Activated CD8-positive, alpha-beta memory T cell treated with anti-CD3 and anti-CD28 coated beads, Interleukin-2, amount 10 ng/mL, durations not matched to agents 7 days and 5 days (primary cell): ENCODE measurements at places on chromosomes 2 and 18. TPM values are rescaled to one million over a fixed set of nuclear protein-coding genes. Genes with fewer than 3 reads are reported as not detected.

The HOXD13 gene
- not detected for total RNA-seq

The ELOA2 gene
- total RNA-seq: not detected

The CFC1 gene
- total RNA-seq: not detected

The EPB41L3 gene
- not detected for total RNA-seq

The C2orf78 gene
- total RNA-seq: not detected

The LINC00305 gene
- not detected for total RNA-seq

The NAB1 gene
- 38.4 TPM for total RNA-seq

The ATG16L1 gene
- 62.8 TPM for total RNA-seq

The POTEI gene
- not detected for total RNA-seq

The IGFBP5 gene
- total RNA-seq: 0.02 TPM

DNA sequence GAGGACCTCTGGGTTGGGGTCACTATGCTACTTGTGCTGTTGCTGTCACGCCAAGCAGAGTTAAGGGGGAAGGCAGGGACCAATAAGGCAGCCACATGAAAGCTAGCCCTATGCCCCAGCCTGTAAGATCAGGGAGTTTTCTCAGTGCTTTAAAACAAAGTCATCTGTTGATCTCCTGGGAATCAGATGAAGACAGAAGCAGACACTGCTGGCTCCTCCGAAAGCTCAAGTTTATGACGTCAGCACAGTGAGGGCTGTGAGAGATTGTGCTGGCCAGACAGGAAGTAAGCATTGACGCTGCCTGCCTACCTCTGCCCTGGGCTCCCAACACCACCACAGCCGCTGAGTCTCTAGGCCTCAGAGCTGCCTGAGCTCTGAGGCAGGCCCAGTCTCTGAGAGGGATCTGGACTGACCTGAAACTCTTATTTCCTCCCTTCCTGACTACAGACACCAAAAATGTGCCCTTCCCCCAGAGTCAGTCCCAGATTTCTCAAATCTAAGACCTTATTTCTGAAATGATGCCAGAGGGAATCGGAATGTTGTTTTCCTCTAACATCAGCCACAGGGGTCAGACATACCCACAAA is 118.1 kb upstream of the EPAS1 start:
- H3K27me3 ChIP-seq: no peaks in the 10 kb centered on the region
- H3K36me3 ChIP-seq: peaks cover 11% of the 10 kb centered on the region
- peak overlapping the region; percentile 77 for H3K27ac ChIP-seq

DNA sequence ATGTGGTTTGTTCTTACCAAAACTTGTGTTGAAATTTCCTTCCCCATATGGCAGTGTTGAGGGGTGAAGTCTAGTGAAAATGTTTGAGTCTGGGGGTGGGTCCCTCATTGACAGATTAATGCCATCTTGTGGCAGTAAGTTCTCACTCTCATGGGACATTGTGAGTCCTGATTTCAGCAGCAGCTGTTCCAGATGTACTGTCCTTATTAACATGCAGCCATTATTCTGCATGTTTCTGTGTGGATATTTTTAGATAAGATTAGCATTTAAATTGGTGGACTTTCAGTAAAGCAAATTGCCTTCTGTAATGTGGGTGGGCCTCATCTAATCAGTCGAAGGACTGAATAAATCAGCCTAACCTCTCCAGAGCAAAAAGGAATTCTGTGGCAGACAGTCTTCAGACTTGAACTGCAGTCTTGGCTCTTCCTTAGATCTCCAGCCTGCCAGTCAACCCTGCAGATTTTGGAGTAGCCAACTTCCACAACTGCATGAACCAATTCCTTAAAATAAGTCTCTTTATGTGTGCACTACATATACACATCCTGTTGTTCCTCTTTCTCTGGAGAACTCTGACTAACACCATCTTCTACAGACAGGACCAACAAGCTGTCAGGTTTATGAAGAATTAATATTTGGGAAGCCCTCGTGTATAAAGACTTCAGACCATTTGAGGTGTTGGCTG is 138.7 kb upstream of the ZNF516 start:
- no peaks in the 10 kb centered on the region for H3K36me3 ChIP-seq
- H3K27ac ChIP-seq: no peak overlapping the region
- no peak for DNase-seq
- H3K27me3 ChIP-seq: peaks cover 14% of the 10 kb centered on the region

GRCh38 chr18:25145731-25146511 is 206.0 kb downstream of the ZNF521 start:
- H3K27ac ChIP-seq: no peak overlapping the region
- no peaks in the 10 kb centered on the region for H3K27me3 ChIP-seq
- no peaks in the 10 kb centered on the region for H3K36me3 ChIP-seq
- H3K4me1 ChIP-seq: no peaks in the 10 kb centered on the region
- no peak for DNase-seq
- no peak overlapping the region for H3K4me3 ChIP-seq

GRCh38 chr2:10906926-10907625 is 4.7 kb upstream of the KCNF1 start:
- H3K27me3 ChIP-seq: peaks cover 22% of the 10 kb centered on the region
- no peak for DNase-seq
- no peak overlapping the region for H3K4me3 ChIP-seq
- peaks cover 2% of the 10 kb centered on the region for H3K4me1 ChIP-seq

- peaks cover 32% of the 10 kb centered on the region for H3K4me1 ChIP-seq
- DNase-seq: no peak
- H3K27me3 ChIP-seq: peaks cover 9% of the 10 kb centered on the region
- H3K27ac ChIP-seq: peak within 1 kb of the TSS; percentile 95
Observed at GRCh38 chr2:239400596-239401066, at the start of gene HDAC4. TSS of gene HDAC4 (minus strand) at chr2:239401020. CDS start at chr2:239352699, 48,321 bp downstream.

DNA sequence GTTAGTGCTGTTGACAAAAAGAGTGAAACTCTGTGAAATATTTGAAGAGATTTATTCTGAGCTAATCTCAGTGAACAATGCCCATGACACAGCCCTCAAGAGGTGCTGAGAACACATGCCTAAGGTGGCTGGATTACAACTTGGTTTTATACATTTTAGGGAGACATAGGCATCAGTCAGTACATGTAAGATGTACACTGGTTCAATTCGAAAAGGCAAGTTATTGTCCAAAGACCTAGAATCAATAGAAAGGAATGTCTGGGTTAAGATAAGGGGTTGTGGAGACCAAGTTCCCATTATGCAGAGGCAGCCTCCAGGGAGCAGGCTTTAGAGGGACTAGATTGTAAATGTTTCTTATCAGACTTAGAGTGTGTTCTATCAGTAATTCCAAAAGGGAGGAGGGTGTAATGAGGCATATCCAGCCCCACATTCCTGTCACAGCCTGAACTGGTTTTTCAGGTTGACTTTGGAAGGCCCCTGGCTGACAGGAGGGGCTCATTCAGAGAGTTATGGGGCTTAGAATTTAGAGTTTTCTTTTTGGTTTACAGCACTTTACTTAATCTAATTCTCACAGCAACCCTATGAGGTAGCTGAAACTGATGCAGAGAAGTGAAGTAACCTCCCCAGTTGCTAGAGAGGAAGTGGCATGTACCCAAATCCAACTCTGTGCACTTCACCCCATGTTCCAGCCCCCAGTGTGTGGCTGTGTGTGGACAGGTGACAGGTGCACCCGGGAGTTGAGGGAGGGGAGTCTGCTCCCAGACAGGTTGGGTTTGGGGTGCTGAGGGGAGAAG is 28.3 kb upstream of the ASAP2 start:
- H3K27ac ChIP-seq: no peak overlapping the region
- H3K27me3 ChIP-seq: peaks cover 13% of the 10 kb centered on the region
- DNase-seq: no peak
- no peaks in the 10 kb centered on the region for H3K36me3 ChIP-seq

GRCh38 chr2:34102339-34102738 is 503.2 kb upstream of the FAM98A start:
- no peaks in the 10 kb centered on the region for H3K36me3 ChIP-seq
- no peaks in the 10 kb centered on the region for H3K27me3 ChIP-seq
- H3K4me3 ChIP-seq: no peak overlapping the region
- H3K27ac ChIP-seq: no peak overlapping the region

- peaks cover 11% of the 10 kb centered on the region for H3K4me1 ChIP-seq
- no peak overlapping the region for H3K27ac ChIP-seq
- no peak overlapping the region for H3K4me3 ChIP-seq
- DNase-seq: no peak
Observed at GRCh38 chr2:164896634-164897355, 55.2 kb upstream of the COBLL1 start.

- no peaks in the 10 kb centered on the region for H3K4me1 ChIP-seq
- H3K27ac ChIP-seq: no peak overlapping the region
- no peaks in the 10 kb centered on the region for H3K27me3 ChIP-seq
- H3K4me3 ChIP-seq: no peak overlapping the region
- no peaks in the 10 kb centered on the region for H3K36me3 ChIP-seq
- DNase-seq: peak; percentile 28
Observed at GRCh38 chr2:109375131-109375561, 238.6 kb downstream of the SEPTIN10 start.

GRCh38 chr2:133972786-133973185 is 281.1 kb upstream of the MGAT5 start:
- peaks cover 15% of the 10 kb centered on the region for H3K27me3 ChIP-seq
- H3K4me1 ChIP-seq: peaks cover 17% of the 10 kb centered on the region
- no peaks in the 10 kb centered on the region for H3K36me3 ChIP-seq
- H3K27ac ChIP-seq: no peak overlapping the region
- DNase-seq: no peak

- H3K4me3 ChIP-seq: no peak overlapping the region
- no peak for DNase-seq
- no peaks in the 10 kb centered on the region for H3K36me3 ChIP-seq
Observed at GRCh38 chr18:54069729-54070128, 154.7 kb downstream of the MBD2 start.

DNA sequence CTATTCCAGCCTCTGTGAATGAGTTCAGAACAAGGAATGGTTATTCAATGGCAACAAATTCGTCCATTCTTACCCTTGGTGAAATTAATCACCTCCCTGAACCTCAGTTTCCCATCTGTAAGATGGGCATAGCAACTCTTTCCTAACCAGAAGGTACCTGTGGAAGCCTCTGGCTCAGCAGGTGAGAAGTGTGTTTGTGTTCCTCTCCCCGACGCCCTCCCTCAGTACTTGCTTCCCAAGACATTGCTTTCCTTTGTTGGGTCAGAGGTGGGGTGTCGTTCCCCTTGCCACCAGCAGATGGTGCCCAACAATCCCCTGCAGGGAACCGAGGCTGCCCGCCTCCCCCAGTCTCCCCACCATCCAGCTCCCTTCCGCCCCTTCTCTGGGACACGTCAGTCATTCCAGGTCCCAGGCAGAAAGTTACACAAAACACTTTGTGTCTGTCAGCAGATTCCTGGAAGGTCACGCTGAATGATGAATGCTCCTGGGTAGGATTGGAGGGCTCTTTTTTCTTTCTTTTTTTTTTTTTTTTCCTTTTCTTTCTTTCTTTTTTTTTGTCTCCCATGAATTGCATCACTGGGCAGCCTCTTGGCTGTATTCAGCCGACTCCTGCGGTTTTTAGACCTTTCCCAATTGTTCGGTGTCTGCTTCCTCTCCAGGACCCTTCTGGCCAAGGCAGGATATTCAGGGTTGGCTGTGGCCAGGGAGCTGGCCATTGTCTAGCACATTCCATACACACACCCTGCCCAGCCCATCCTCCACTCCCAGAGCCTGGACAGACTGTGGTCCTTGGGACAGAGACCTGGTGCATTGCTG is 117.3 kb downstream of the LPIN1 start:
- peak; percentile 66 for DNase-seq
- H3K27ac ChIP-seq: no peak overlapping the region
- peaks cover 13% of the 10 kb centered on the region for H3K4me1 ChIP-seq

GRCh38 chr2:134277223-134277622 is 23.4 kb downstream of the MGAT5 start:
- no peak overlapping the region for H3K27ac ChIP-seq
- peaks cover 17% of the 10 kb centered on the region for H3K4me1 ChIP-seq
- H3K27me3 ChIP-seq: peaks cover 35% of the 10 kb centered on the region
- no peak overlapping the region for H3K4me3 ChIP-seq

GRCh38 chr2:137287913-137288639 is 522.7 kb downstream of the THSD7B start:
- no peak for DNase-seq
- no peak overlapping the region for H3K27ac ChIP-seq
- no peaks in the 10 kb centered on the region for H3K27me3 ChIP-seq

- H3K36me3 ChIP-seq: no peaks in the 10 kb centered on the region
- no peaks in the 10 kb centered on the region for H3K27me3 ChIP-seq
- no peak overlapping the region for H3K4me3 ChIP-seq
- H3K27ac ChIP-seq: no peak overlapping the region
- H3K4me1 ChIP-seq: peaks cover 1% of the 10 kb centered on the region
- DNase-seq: no peak
Observed at GRCh38 chr2:100957996-100958653, 44.0 kb upstream of the RPL31 start.

DNA sequence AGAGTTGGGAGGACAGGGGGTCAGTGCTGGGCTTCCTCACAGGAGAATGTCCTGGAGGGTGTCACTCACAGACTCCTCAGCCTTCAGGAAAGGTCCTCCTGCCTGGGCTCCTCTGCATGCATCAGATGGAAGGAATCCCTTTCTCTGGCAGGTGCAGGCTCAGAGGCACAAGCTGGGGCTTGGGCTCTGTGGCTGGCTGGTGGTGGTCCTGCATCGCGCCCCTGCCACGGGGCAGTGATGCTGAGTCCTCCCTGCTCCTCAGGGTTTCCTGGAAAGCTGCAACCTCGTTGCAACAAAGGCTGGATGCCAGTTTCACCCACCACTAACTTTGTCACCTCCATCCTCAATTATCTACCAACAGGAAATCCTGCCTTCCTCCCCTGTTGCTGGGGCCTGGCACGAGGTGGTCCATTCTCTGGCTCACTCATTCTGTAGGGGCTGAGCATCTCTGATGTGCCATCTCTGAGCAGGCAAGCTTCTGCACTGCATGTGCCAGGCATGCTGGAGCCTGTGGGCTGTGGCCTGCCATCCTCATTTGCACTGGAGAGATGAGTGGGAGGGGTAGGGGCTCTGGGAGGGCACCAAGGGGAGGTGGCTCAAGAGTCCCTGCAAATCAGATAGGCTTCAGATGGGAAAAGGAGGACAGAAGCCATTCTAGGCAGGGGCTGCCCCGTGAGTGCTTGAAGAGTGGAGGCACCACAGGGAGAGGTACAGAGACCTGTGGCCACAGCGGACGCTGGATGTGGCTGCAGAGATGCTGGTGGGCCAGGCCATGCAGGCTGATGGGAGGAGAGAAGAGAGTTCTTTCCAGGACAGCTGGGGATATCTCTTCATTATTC is 272.6 kb upstream of the HS6ST1 start:
- no peak overlapping the region for H3K4me3 ChIP-seq
- peaks cover 3% of the 10 kb centered on the region for H3K27me3 ChIP-seq
- no peaks in the 10 kb centered on the region for H3K4me1 ChIP-seq
- H3K27ac ChIP-seq: no peak overlapping the region
- DNase-seq: peak; percentile 26
